HS-5 (cell line): ENCODE measurements at places on chromosomes 6 and 20.

- no peak for DNase-seq
These were observed 7.2 kb downstream of the RIN2 start for GRCh38 chr20:19765266-19765665.

GRCh38 chr20:56324806-56325205, 34.0 kb upstream of the FAM210B start:
- DNase-seq = no peak

- DNase-seq = peak; percentile 71
These were observed 396.1 kb downstream of the PLCB1 start for GRCh38 chr20:8527998-8528723.

- DNase-seq = no peak
These were observed 38.5 kb upstream of the TFB1M start for GRCh38 chr6:155352811-155353210.

- DNase-seq = peak; percentile 90
These were observed 44.6 kb downstream of the SYNJ2 start for GRCh38 chr6:158026054-158026900.

- DNase-seq = no peak
These were observed 111.7 kb downstream of the TRERF1 start for GRCh38 chr6:42339991-42340401.

DNA sequence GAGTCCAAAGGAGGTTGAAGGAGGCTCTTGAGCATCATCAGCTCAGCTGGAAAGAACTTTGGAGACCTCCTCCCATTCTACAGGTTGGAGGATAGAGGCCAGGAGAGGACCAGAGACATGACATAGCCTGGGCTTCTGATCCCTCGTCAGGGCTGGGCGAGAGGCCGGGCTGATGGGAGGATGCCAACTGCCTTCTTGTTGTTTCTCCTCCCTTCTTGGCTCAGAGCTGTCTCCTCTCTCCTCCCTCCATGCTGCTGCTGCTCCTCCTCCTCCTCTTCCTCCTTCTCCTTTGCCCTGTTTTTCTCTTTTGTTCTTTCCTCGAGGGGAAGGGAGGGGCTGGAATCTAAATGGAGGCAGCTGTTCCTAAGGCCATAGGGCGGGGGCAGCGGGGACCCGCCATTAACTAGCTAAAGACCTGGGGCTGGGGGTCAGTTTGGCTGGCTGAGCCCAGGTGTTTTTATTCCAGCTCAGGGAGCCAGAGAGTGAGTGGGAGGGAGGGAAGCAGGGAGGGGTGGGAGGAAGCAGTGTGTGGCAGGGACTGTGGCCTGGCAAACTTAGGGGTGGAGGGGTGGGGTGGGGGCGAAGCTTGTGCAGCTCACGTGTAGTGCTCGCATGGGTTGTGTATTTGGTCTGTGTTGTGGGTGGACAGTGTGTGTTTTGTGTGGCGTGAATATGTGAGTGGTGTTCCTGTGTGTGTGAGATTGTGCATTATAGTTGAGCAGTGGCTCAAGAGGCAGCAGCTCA, 84.8 kb downstream of the CD40 start:
- DNase-seq = no peak

GRCh38 chr6:82783587-82784236, 281.9 kb downstream of the UBE3D start:
- no peak for DNase-seq

DNA sequence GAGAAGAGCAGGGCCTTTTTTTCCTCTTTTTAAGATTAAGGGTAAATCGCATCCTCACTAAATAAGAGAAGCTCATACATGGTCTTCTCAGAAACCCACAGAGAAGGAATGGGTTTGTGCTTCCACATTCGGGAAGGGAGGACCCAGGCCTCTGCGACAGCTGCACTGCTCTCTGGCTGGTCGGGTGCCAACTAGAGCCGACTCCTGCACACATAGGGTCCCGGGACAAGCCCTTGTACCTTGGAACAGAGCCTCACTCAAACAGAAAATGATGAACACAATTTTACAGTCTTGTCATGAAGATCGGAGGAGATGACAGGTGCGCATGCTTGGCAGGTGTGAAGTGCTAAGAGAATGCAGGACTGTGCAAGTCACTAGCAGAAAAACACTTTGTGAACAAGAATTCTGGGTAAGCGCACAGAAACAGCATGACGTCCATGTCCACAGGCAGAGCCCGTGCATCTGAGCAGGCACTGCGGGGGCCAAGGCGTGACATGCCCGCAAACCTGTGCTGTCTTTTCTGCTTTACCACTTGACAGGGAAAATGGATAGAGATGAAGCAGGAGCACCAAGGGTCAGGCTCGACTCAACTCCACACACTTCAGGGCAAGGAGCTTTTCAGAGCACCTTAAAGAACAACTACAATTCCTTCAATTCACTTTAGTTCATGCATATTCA, 101.0 kb upstream of the MPC1 start:
- no peak for DNase-seq

DNA sequence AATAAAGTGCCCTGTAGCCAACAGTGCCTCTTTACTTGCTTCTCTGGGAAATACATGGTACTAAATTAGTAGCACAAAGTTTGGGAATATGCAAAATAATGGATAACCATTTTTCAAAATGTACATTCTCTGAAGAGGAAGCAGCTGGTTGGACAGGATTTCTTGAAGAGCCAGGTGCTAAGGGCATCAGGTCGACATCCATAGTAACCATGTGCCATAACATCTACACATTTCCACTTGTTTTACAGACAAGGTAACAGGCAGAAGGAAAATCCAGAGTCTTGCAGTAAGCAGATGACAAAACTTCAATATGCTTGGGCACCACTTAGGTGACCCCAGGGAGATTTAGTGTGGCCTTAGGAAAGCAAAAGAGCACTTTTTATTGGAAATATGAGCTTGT, 36.5 kb upstream of the SMIM28 start:
- DNase-seq = no peak

GRCh38 chr6:169370054-169370453, 116.4 kb upstream of the THBS2 start:
- no peak for DNase-seq

GRCh38 chr6:28182255-28182654, 40.6 kb downstream of the ZKSCAN8 start:
- no peak for DNase-seq

DNA sequence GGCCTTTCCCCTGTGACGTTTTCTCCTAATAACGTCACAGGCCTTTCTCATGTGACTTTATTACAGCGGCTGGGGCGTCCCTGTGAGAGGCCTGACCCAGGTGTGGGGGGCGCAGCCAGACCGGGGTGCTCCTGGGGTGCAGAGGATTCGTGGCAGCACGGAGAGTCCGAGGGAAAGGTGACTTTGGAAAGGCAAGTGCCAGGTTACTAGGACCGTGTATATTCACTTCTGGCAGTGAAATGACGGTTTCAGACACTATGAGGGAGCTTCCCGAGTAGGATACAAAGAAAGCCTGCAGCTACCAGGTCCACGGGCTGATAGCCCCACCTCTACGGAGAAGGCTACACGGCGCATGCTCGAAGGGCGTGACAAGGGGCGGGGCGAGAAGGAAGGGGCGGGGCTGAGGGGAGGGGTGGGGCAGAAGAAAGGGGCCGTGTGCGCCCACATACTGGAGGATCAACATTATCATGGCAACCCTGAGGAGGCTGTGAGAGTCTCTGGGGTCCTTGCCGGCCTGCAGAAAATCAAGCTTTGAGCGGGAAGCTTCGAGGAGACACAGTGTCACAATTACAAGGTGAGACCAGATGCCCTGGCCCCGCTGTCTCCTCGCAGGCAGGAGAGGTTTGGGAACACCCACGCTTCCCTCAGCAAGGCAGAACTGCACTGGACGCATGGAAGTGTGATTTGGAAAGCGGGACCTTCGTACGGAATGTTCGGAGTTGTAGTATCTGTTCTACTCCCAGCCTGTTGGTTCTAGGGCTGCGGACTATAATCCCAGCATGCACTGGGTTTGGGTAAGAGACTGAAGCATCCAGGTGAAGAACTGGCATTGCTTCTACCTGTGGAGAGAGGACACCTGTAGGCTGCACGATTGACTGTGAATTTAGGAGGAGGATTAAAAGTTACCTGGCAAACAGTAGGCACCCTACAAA, 54.4 kb upstream of the ZNF337 start:
- DNase-seq = no peak

- peak; percentile 91 for DNase-seq
These were observed 462.5 kb upstream of the BTBD3 start for GRCh38 chr20:11454966-11455799.

- DNase-seq = no peak
These were observed 81.6 kb upstream of the MC3R start for GRCh38 chr20:56166781-56167465.

DNA sequence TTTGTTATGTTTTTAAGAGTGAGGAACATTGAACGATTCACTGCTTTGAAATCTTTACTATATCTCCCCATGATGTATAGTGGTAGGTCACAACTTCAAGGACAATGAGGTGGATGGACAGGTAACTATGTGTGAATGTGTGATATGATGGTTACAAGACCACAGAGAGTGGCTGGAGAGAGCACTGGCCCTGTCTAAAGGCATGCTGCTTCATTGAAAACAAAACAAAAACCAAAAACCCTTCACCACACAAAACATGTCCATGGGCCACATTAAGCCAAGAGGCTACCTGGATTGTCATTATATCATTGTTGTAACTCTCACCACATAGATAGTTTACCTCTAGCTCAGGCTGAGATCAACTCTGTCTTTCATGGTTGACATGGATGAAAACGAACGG, 180.6 kb upstream of the TENT5A start:
- no peak for DNase-seq

DNA sequence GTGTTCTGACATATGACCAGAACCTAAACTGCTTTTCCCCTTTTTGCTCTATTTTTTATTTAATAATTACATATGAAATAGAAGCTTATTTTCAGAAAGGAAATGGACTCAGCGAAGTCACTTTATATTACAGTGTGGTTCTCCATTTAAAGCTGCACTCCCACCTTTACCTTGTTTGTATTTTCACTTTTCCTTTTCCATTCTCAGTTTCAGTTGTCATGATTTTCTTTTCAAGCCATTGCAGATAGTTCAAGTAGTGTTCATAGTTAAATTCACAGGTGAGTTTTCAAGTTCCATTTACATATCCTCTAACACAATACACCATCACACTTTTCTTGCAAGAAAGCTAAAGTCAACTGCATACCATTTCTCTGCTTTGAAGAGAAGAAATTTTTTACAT, 400.2 kb downstream of the HACE1 start:
- DNase-seq = no peak

DNA sequence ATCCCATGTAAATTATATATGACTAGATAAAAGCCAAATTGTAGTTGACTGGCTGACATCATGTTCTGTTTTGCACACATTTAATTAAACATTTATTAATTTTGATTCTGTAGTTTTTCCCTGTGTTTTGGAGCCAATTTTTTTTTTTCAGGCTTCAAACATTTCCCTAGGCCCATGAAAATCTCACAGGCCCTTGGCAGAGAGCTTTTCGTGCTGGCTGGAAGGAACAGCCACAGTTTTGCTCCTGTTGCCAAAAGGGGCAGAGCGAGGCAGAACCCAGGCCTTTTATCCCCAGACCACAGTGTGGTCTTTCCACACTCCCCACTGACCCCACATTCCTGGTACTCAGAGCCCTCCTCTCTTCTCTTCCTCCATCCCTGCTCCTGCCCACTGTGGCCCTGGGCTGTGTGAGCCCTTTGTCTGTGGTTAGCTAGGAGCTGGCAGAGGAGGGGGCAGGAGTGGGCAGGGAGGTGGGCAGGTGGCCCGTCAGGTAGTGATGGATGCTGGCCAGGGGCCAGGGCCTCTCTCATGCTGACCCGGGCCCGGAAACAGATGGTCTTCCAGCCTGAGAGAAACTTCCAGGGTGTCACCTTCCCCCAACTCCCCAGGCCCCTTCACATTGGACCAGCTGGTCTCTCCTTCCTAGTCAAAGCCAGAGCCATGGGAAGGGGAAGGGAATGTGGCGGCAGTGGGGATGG, 19.4 kb upstream of the CCM2L start:
- no peak for DNase-seq

DNA sequence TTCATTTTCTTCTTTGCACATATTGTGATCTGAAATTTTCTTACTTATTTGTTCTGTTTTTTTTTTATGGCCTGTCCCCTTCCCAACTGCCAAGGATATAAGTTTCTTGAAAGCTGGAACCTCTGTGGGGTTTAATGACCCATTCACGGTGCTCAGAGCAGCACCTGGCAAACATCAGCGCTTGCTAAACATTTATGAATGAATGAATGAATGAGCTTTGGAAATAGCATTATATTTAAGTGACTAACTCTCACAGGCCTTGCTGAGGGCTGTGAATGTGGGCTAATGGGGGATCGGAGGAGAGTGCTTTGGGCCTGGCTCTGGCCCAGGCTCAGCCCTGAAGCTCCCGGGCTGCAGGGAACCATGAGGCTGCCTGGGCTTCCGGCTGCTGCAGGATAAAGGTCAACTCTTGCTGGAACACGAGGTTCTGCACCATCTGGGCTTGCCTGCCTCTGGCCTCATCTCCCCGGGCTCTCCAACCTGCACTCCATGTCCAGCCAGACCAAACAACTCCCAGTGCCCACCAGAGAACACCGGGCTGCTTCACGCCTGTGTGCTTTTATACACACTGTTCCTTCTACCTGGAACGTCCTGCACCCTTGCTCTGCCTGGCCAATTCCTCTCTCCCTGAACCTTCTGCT, 14.6 kb upstream of the ARMC12 start:
- DNase-seq = no peak

GRCh38 chr6:111997853-111998208, 56.1 kb upstream of the CCN6 start:
- no peak for DNase-seq

- no peak for DNase-seq
These were observed 86.6 kb downstream of the GCLC start for GRCh38 chr6:53458105-53458866.

GRCh38 chr20:48679599-48679998, 148.2 kb downstream of the PREX1 start:
- DNase-seq = no peak

GRCh38 chr6:15550546-15551123, 112.2 kb downstream of the DTNBP1 start:
- DNase-seq = no peak

- no peak for DNase-seq
These were observed 84.3 kb downstream of the SHLD1 start for GRCh38 chr20:5834436-5835005.
